ENCODE measurements at places on chromosomes 16 and 17. TPM values are rescaled to one million over a fixed set of nuclear protein-coding genes. Genes with fewer than 3 reads are reported as not detected.

CDH11 gene
- not detected for total RNA-seq

KRT40 gene
- not detected for total RNA-seq

GRCh38 chr17:76553178-76553908 lies 13.5 kb downstream of the PRCD start:
- DNase-seq, result no peak

- DNase-seq, result no peak
Measured at GRCh38 chr17:30296499-30297080, 4.8 kb upstream of the BLMH start.
